ENCODE measurements at places on chromosomes 1 and 21.
A peak's percentile ranks its signal among the peaks of the same experiment; 100 is the strongest.

- no peak for DNase-seq
Measured at GRCh38 chr1:204731509-204731908, 46.0 kb upstream of the LRRN2 start.

GRCh38 chr1:202037706-202038296, 27.4 kb downstream of the ELF3 start:
- no peak for DNase-seq

DNA sequence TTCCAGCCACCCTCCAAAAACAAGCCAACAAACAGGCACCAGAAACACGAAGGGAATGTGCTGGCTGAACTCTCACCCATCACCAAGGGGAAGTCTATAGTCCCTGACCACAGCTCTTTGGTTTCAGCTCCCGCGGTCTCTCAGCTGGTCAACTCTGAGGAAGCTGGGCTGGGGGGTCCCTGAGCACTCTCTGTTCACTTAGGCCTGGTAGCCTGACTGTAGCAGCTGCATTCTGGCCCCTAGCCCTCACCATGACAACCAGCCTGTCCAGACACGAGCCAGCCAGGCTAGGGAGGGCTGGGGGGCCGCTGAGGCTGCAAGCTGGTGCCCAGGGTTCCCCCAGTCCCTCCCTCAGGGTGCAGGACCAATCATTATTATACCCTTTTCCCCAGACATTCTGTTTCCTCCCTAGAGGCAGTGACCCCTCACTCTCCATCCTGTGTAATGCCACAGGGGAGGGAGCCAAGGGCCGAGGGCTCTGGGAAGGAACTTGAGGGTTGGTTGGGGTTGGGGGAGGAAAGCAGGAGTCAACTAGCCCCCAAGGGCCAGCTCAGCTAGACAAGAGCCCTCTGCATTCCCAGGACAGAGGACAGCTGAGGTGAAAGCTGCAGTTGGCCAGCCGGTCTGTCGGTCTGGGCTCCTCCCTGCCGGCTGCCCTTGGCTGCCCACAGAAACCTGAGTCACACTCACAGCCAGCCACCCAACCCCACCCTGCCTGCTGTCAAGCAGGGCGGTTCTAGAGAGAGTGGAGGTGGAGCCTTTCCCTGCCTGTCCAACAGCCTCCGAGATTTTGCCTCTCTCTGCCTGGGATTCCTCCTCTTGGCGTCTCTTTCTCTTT, 1.2 kb upstream of the TRAPPC3 start:
- DNase-seq, result peak; percentile 97

- DNase-seq, result no peak
Measured at GRCh38 chr1:68149110-68149798, 83.1 kb downstream of the WLS start.

GRCh38 chr1:85091671-85092280, 43.5 kb upstream of the MCOLN3 start:
- no peak for DNase-seq

GRCh38 chr1:59474496-59474895, 177.6 kb downstream of the FGGY start:
- DNase-seq, result no peak

GRCh38 chr1:209208648-209209047, 374.9 kb upstream of the CAMK1G start:
- no peak for DNase-seq

GRCh38 chr1:191831572-191831971, 326.7 kb upstream of the RGS18 start:
- no peak for DNase-seq

DNA sequence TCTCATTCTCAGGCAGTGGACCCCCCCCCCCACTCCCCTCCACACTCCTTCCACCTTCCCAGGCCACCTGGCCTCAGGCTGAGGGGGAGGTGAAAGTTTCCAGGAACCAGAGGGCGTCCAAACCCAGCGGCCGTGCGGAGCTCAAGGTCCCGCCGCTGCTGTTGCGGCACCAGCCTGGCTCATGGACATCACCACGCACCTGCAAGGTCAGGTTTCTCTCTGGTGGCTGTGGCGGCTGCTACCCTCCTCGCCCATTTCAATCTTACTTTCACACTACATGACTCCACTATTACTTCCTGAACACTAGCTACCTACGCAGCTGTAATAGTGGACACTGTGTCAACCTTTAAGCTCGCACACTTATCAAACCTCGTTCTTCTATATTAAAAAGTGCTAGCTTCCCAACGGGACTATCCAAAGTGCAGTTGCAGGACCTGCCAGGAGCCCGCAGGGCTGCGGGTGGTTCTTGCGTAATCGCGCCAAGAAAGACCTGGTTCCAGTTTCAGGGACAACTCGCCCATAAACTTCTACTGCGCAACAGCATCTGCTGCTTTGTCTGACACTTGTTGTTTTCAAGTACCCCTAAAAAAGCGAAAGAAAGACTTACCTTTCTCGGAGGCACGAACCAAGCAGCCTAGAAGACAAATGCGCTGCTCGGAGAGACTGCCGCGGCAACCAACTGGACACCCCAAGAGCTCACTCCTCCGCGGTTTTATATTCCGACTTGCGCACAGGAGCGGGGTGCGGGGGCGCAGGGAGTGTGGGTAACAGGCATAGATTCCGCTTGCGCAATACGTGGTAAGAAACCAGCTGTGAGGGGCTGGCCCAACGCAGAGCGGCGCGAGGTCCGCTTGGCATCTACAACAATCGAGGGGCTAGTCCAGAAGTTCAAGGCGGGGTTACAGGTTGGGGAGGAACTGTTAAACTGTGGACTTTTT, at the start of gene DIRAS3:
TSS of gene DIRAS3 (minus strand) at position 687 of the 938 bp plus-strand sequence. CDS start 3,330 bp downstream, outside the sequence.
- DNase-seq, result no peak

- DNase-seq, result no peak
Measured at GRCh38 chr21:44295646-44296045, 4.2 kb upstream of the PFKL start.

DNA sequence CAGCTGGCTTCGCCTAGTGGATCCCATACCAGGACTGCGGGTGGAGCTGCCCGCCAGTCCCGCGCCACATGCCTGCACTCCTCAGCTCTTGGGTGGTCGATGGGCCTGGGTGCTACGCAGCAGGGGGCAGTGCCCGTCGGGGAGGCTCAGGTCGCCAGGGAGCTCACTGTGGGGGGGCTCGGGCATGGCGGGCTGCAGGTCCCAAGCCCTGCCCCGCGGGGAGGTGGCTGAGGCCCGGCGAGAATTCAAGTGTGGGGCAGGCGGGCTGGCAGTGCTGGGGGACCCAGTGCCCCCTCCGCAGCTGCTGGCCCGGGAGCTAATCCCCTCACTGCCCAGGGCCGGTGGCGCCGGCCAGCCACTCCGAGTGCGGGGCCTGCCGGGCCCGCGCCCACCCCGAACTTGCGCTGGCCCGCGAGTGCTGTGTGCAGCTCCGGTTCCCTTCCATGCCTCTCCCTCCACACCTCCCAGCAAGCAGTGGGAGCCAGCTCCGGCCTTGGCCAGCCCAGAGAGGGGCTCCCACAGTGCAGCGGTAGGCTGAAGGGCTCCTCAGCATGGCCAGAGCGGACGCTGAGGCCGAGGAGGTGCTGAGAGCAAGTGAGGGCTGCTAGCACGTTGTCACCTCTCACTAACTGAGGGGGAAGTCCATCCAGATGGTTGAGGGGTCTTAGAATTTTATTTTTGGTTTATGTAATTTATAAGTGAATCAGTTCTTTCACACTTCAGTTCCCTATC, 85.2 kb upstream of the HMCN1 start:
- DNase-seq, result no peak

- DNase-seq, result no peak
Measured at GRCh38 chr1:160623227-160623633, 23.6 kb downstream of the SLAMF1 start.

- DNase-seq, result no peak
Measured at GRCh38 chr21:23585419-23585818, 2021.9 kb downstream of the MRPL39 start.

- no peak for DNase-seq
Measured at GRCh38 chr1:9238550-9238949, 4.0 kb downstream of the H6PD start.

DNA sequence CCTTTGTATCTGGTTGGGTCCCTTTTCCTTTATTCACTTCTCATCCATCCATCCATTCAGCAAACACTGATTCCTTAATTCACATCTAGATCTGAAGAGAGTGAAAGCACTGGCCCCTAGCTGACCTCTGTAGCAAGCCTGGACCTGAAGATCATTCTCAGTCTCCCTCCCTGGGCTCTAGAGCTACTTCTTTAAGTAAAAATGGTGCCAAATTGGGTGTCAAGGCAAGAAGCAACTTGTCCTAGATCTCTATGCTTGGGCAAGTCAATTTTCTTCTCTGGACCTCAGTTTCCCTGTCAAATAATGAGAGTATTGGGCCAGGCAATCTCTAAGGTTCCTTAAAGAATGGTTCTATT, 36.1 kb downstream of the PLXNA2 start:
- no peak for DNase-seq

GRCh38 chr21:29748391-29749167, 191.2 kb downstream of the GRIK1 start:
- DNase-seq, result no peak

DNA sequence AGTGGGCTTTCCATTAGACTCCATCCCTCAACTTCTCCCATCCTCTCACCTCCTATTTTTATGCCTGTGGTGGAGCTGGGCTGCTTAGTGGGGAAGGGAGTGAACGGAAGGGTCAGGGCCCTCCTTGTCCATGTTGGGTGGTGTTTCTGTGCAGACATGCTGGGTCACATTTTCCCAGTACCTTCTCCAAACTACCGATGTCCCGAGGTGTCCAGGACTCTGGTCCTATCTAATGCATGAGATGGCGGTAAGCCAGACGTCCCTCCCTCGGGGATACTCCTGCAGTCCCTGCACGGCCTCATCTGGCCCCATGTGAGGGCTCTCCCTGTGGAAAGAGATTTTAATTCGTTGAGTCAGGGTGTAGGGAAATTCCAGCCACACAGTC, 61.0 kb downstream of the OBSCN start:
- DNase-seq, result no peak

DNA sequence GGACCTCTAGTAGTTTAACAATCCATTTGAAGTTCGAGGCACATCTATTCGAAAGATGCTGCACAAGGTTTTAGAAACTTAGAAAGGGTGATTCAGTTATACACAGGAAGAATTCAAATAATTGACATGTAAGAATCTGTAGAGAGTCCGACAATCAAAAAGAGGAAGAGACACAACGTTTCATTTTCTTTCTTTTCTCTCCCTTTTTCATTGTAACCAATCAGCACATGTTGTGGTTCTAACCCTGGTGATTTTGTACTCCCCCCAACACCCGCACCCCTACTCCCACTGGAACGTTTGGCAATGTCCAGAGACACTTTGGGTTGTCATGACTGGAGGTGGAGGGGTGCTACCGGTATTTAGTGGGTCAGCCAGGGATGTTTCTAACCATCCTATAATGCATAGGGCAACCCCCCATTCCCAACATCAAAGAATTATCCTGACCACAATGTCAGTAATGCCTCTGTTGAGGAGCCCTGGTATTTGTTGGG, 4.9 kb downstream of the TGFB2 start:
- DNase-seq, result no peak

- DNase-seq, result peak; percentile 57
Measured at GRCh38 chr21:42234464-42235241, 15.7 kb downstream of the ABCG1 start.

DNA sequence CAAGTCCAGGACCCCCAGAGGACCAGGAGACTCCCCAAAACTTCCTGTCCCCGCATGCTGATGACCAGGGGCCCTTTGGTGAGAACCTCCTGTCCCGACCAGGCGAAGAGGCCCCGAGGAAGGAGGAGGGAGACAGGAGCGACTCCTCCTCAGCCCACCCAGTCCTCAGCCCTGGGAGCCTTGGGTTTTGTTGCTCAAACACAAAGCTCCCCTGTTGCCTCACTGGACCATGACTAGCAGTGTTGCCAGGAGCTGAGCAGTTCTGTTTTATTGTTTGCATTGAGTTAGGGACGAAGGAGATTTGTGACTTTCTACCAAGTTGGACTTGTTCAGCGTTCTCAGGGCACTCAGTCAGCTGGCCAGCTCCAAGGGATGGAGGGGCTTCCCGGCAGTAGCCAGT, 10.0 kb downstream of the UMODL1 start:
- DNase-seq, result no peak

- DNase-seq, result no peak
Measured at GRCh38 chr1:55212349-55213150, 2.6 kb downstream of the USP24 start.

GRCh38 chr1:34070201-34070836, 94.7 kb downstream of the CSMD2 start:
- no peak for DNase-seq

GRCh38 chr21:15932726-15933125, 202.9 kb downstream of the USP25 start:
- no peak for DNase-seq

DNA sequence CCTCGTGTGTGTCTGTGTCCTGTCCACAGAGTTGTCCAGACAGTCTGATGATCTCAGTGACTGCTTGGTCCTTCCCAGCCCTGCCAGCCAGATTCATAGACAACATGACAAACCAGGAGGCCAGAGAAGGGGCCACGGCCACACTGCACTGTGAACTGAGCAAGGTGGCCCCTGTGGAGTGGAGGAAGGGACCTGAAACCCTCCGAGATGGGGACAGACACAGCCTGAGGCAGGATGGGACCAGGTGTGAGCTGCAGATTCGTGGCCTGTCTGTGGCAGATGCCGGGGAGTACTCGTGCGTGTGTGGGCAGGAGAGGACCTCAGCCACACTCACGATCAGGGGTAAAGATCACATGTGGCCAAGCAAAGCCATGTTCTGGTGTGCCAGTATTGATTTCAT, 96.4 kb downstream of the OBSCN start:
- peak; percentile 18 for DNase-seq

- DNase-seq, result peak; percentile 83
Measured at GRCh38 chr1:65066766-65067490, 81.1 kb upstream of the AK4 start.

DNA sequence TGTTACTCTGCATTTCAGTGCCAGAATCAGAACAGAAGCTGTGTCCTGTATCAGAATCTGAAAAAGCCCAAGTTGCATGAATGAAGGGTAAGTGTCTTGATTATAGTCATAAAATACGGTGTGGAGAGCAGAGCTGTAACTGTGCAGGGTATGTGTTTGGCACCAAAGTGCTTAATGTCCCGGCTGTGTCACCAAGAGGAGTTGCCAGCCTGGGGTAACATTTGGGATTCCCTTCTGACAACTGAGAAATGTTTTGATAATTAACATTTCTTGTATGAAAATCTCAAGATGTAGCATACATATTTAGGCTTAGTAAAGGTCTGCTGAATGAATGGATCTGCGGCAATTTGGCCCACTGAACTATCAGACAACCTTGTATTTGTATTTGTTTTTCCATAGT, 33.3 kb downstream of the AKNAD1 start:
- DNase-seq, result no peak

DNA sequence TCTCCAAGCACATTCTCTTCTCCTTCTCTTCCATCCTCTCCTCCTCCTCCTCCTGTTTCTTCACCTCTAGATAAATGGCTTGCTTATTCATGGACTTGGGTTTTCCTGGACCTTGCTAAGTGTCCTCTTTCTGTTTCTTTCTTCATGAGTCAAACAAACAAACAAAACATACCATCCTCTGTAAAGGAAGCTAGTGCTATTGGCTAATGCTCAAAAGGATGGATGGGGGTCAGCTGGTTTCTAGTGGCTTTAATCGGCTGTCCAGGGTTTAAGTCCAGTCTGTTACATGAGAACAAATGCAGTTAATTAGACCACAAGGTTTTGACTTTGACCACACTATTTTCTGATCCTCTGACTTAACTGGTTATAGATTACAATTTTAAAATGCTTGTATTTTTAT, 83.8 kb upstream of the TSPAN2 start:
- no peak for DNase-seq
